NCI-H1930 (cell line): ENCODE measurements at places on chromosomes 4 and X.

- DNase-seq: no peak
These were observed 2.8 kb downstream of the SORCS2 start for GRCh38 chr4:7195141-7195515.

GRCh38 chrX:123263270-123263669 is 79.2 kb downstream of the GRIA3 start:
- no peak for DNase-seq

DNA sequence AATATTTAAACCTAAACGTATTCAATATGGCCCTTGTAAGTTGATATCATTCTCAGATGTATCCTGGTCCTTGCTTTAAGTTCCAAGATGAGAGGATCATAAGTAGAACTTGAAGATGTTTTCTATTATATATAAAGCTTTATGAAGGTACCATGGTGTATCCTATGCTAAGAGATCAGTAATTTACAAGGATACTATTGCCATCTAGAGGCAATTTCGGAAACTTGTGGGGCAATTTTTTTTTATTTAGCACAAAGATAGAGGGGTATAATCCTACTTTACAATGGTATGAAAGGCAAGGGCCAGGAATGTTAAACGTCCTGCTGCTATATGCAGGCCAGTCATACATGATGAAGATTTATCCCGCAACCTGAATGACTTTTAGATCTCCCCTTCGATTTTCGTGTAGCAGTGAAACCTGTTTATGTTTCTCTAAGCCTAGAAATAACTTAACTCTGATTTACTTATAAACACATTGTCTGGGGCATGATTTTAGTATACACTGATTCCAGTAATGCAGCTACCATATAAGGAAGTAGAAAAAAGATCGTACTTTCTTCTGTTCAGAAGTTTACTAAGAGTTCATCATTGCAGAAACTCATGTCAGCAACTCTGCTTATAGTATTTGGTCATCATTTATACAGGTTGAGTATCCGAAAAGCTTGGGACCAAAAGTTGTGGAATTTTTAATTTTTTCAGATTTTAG is 2.6 kb downstream of the SLC25A31 start:
- peak; percentile 37 for DNase-seq

GRCh38 chrX:46256875-46257274 is 288.3 kb downstream of the ZNF674 start:
- no peak for DNase-seq

GRCh38 chr4:188665491-188666457 is 526.5 kb downstream of the TRIML1 start:
- no peak for DNase-seq

- no peak for DNase-seq
These were observed 585.1 kb upstream of the FRG1 start for GRCh38 chr4:189355590-189355989.

- no peak for DNase-seq
These were observed 254.1 kb downstream of the FBXW7 start for GRCh38 chr4:152281822-152282221.

DNA sequence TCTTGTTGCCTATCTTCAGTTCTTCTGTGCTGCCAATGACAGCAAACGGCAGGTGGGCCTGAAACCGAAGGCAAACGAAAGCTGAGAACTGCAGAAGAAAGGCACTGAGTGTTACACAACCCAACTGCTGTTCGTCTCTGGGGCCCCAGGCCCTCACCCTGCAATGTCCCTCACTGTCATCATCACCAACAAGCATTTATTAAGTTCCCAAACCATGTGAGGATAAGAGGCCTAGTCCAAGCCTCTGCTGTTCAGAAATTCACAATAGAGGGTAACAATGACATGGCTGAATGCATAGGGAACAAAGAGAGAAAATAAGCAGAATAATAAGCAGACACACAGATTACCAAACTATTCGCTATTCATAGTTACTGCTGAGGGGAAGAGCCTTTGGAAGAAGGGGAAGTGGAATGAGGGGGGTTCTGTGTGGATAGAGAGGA is 34.5 kb upstream of the NKRF start:
- no peak for DNase-seq

GRCh38 chrX:133005042-133005441 is 46.6 kb upstream of the HS6ST2 start:
- no peak for DNase-seq

DNA sequence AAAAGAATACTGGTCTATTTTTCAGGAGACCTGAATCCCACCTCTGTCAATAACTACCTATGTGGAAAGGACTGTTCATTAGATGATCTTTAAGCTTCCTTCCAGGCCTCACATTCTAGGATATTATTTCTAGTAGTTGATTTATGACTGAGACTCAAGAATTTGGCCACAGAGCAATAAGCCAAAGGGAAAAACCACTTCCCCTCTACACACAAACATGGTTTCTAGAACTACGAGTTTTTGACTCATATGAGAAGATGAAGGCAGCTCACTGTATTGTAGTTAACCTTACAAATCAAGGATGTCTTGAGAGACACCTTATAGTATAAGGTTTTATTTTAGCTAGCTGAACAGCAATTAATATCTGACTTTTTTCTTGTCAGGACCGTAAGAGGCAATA is 36.9 kb upstream of the GDPD2 start:
- no peak for DNase-seq

GRCh38 chr4:20347531-20347930 is 95.8 kb downstream of the SLIT2 start:
- DNase-seq: no peak

GRCh38 chrX:130805903-130806302 is 97.1 kb downstream of the ENOX2 start:
- no peak for DNase-seq

GRCh38 chr4:2272026-2272827 is 10.3 kb upstream of the MXD4 start:
- no peak for DNase-seq

- DNase-seq: no peak
These were observed 118.8 kb downstream of the FAM13A start for GRCh38 chr4:88938138-88938537.

DNA sequence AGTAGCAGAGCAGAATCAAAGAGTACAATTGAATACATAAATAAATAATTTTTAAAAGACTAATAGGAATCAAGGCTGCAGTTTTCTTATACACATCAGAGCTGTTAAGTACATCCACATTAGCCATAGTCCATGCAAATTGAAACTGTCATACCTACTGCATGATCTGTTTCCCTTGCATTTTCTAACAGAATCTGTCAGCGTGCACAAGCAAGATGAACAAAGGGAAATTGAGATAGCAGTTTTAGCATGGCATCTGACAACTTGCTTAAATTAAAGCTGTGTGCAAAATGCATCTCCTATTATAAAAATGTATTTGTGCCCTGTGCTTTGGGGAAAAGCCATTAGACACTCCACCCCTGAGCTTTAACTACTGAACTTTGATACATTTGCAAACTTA is 703.5 kb upstream of the GRID2 start:
- no peak for DNase-seq

- no peak for DNase-seq
These were observed 20.2 kb downstream of the CYP2U1 start for GRCh38 chr4:107951551-107951950.

- no peak for DNase-seq
These were observed 201.4 kb downstream of the APBB2 start for GRCh38 chr4:41012911-41013310.

GRCh38 chr4:10321931-10322330 is 135.3 kb downstream of the ZNF518B start:
- DNase-seq: no peak

DNA sequence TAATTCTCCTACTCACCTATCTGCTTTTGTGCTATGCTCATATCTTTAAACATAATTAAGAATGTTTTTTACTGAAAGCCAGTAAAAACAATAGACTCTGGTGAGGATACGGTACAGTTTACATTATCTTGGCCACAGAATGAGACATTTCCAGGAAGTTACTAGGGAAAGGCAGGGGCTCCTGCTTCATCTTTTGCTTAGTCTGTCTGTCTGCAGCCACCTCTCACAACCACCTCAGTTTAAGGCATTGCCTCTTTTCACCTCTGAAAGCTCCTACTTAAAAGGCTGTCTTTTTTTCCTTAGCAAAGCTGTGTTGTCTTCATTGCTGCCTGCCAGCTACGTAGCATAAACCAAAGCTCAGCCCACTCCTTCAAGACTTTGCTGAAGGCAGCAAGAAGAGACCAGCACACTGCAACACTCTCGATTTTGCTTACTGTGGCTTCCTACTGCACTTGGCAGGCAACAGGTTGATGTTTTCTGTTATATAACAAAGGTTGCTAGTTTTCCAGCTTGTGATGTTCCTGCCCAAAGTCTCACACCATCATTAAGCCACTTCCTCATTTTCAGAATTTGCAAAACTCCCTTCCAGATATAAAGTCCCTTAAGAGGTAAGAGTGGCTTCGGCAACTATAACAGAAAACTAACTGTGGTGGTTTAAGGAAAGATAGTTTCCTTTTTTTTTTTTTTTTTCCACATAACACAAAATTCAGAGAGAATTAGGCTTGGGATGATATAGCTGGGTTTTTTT is 432.9 kb downstream of the GRXCR1 start:
- DNase-seq: no peak

DNA sequence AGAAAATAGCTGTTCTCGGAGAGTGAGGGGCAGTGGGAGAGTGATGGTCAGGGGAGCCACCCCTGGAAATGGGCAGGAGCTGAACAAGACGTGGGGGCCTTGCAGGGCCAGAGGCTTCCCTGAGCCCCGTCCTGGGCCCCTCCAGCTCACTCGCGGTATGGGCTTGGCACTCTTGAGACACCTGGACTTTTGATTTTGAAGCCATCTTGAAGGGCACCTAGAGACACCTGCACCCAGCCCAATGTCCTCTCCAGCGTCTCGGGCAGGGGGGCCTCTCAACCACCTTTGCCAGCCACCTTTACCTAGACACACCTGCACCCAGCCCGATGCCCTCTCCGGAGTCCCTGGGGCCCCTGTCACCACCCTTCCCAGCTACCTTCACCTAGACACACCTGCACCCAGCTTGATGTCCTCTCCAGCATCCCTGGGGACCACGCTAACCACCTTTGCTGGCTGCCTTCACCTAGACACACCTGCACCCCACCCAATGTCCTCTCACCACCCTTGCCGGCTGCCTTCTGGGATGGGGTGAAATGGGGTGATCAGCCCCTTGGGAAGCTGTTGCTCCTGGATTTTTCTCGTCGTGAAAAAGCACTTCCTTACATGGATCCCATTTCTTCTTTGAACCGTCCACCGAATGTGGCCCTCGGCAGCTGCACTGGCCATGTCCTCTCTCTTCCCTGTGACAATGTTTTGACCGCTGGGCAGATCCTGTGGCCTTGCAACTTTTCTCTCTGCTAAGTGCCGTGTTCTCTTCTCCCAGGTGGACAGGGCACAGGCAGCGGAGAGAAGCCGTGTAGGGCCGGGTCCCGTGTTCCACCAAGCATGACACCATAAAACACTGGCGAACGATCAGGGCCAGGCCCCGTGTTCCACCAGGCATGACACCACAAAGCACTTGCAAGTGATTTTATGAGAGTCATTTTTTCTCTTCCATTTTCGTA is 47.5 kb downstream of the CPZ start:
- DNase-seq: no peak

GRCh38 chrX:623268-623598 is 7.4 kb upstream of the SHOX start:
- no peak for DNase-seq

GRCh38 chr4:142818031-142818430 is 28.1 kb downstream of the INPP4B start:
- no peak for DNase-seq

GRCh38 chr4:139753686-139754085 is 88.1 kb downstream of the MGST2 start:
- no peak for DNase-seq

DNA sequence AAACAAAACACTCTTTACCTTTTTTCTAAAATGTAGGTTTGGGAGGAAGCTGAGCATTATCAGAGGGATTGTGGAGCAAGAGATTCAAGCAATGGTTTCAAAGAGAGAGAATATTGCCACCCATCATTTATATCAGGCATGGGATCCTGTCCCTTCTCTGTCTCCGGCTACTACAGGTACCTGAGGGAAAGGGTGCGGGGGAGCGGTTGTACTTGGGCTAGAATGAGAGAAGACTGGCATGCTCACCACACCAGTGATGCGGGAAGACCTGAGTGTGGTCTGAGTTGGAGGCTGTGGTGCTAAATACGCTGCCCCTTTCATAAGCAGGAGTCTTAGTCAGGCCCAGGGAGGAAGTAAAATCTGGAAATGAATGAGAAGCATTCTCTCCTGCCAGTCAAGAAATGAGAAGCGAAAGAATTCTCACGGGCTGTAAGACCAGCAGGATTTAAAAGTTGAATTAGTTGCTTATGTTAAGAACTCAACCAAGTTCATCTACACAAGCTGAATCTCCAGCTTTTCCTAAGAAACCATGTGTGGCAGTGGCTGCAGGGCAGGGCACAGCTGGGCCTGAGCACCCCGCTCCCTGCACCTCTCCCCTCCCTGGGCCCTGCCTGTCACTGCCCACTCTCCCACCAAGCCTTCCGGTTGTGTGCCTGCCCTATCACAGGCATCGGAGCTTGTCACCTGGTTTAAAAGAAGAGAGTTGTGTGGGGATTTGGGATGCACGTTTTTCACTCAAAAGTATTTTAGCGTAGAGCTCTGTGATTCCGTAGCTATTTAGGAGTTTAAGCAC is 24.8 kb upstream of the MSANTD1 start:
- no peak for DNase-seq

- no peak for DNase-seq
These were observed 420.3 kb downstream of the MAPK10 start for GRCh38 chr4:85939595-85939994.

DNA sequence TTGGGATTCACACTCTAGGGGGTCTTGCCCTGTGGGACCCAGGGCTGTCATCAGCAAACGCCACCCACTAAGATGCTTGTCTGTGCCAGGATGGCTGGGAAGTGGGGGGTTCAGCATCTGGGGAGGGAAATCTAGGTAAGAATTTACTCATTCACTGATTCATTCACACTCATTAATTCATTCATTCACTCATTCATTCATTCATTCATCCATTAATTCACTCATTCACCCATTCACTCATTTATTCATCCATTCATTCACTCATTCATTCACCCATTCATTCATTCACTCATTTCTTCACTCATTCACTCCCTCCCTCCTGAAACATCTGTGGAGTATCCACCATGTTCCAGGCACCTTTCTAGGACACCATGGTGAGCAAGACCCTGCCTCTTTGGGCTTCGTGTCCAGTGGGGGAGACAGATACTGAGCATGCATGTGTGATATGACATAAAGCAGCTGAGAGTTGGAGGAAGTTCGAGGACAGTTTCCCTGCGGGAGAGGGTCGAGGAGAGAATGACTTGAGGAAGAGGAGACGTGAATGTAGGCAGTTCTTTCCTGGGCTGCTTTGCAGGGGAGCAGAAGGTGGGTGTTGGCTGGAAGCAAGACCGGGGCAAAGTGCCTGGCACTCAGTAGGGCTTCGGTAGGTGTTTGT is 90.6 kb downstream of the SORCS2 start:
- DNase-seq: no peak

- DNase-seq: no peak
These were observed 11.5 kb upstream of the RASSF6 start for GRCh38 chr4:73631565-73632226.

- no peak for DNase-seq
These were observed 23.7 kb downstream of the FAM193A start for GRCh38 chr4:2560167-2560566.

- DNase-seq: peak; percentile 36
These were observed 27.1 kb downstream of the CFAP299 start for GRCh38 chr4:80362578-80363181.
